ENCODE measurements at places on chromosomes 1 and 21.

- DNase-seq: no peak
Observed at GRCh38 chr1:200183637-200184036, 156.1 kb downstream of the NR5A2 start.

GRCh38 chr1:54171016-54171415, 18.2 kb upstream of the CDCP2 start:
- no peak for DNase-seq

DNA sequence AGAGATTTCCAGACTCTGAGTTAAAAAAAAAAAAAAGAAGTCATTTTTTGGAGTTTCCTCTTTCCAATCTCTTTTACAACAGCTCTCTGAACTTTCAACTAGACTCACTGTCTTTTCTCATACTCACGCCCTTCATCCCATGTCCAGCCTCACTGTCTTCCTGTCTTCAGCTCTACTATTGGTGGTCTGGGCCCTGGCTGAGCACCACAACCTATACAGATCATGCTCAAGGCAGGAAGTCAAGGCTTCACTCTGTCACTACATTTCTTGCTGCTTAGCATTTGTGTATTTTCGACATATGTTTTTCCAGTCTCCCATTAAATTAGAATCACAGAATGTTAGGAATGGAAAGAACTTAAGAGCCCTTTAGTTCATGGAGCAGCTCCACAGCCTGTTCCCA, 106.4 kb upstream of the PPP2R5A start:
- no peak for DNase-seq

DNA sequence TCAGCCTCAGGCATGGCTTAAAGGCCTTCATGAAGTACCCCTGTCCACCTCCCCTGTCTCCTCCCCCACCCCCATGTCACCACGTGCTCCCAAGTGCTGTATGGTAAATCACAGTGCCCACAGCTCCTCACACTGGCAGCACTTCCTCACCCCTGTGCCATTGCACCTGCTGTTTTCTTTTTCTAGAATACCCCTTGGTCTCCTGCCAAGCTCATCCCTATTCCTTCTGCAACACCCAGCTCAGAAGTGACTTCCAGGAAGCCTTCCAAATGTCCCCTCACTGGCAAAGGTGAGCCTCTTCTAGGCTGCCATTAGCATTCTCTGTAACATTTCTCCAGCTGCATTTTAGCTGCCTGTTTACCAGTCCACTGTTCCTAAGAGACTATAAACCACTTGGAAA, 9.4 kb downstream of the AKNAD1 start:
- no peak for DNase-seq

DNA sequence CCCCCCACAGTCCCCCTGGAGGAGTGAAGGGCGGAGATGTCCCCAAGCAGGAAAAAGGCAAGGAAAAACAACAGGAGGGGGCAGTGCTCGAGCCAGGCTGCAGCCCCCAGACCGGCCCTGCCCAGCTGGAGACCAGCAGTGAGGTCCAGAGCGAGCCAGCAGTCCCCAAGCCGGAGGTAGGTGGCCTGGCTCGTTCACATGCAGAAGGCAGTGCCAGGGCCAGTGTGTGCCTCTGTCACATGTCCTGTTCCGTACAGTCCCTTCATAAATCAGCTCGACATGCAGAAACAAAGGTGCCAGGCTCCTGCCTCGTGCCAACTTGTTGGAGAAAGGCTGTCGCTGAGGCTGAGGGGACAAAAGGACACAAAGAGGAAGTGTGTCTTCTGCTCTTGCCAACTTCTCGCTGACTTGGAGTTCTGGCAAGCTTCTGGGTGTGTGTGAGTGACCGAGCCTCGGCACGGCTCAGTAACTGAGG, 24.1 kb upstream of the MPZL1 start:
- no peak for DNase-seq

- no peak for DNase-seq
Observed at GRCh38 chr1:15206418-15207030, 40.5 kb upstream of the FHAD1 start.

- no peak for DNase-seq
Observed at GRCh38 chr1:1333551-1334241, 2.6 kb downstream of the TAS1R3 start.

All from Caki2 (cell line).